ENCODE measurements at places on chromosomes 3 and 15.
A peak's percentile ranks its signal among the peaks of the same experiment; 100 is the strongest.

DNA sequence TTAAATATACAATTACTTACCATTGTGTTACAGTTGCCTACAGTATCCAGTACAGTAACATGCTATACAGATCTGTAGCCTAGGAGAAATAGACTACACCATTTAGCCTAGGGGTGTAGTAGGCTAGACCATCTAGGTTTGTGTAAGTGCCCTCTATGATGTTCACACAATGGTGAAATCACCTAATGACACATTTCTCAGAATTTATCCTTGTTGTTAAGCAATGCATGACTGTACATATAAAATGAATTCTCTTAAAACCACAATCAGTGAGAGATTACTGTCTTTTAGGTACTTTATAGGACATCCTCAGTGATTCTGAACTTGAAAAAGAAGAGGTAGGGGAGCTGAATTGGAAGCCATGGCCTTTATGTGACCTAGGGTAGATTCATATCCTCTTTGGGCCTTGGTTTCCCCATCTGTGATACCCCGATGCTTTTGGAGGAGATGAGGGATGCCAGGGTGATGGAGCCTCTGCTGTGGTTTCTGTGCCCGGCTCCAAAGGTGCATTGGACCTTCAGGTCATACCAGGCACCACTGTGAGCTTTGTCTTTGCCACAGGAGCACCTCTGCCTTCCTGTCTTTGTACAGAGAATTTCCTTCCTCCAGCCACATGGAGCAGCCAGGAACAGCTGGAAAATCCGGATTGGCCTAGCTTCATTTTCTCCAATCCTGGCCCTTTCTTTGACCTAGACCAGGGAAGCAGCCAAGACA lies 51.9 kb upstream of the FLNB start:
- DNase-seq = no peak

- DNase-seq = no peak
These were observed 28.3 kb upstream of the AP4E1 start for GRCh38 chr15:50880206-50880605.

- DNase-seq = no peak
These were observed 95.2 kb upstream of the PLCL2 start for GRCh38 chr3:16789344-16790120.

DNA sequence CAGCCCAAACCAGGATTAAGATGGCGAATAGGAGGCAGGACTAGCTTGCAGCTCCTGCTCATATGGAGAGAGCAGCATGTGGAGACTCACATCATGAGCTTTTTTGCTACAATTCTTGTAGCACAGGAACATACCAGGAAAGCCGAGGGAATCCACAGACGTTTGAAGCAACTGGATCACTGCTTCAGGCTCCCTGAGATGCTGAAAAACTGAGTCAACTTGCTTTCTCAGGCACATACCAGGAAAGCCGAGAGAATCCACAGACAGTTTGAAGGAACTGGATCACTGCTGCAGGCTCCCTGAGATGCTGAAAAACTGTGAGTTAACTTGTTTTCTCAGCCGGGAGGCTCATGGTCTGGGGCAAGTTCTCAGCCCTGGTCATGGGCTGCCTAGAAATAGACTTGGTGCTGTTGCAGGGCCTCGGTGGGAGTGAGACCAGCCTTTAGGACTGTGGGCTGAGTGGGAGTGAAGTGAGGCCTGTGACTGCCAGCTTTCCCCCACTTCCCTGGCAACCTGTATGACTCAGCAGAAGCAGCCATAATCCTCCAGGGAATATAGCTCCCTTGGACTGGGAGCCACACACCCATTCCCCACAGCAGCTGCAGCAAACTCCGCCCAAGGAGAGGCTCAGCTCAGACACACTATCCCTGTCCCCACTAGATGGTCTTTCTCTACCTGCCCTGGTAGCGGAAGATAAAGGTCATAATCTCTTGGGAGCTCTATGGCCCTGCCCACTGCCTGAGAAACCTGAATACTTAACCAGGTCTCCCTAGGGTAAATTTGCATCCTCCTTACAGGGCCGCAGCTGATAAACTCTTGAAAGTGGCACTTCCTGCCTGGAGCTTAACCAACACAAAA lies 51.9 kb upstream of the PFN2 start:
- no peak for DNase-seq

DNA sequence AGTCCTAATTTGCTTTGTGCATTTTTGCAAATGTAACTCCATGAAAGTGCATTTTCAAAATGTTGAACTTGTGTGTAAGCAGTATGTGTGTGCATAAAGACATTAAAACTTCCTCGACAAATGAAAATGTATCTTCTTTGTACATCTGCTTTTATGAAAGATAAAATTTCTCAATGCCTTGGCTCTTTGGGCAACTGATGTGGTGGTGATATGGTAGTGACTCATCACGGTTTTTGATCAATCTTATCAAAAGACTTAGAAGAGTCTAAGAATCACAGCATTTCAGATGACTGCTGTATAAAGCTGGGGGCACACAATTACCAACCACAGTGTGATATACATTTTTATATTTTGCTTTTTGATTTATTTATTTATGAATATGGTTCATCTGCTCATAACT lies 5.4 kb upstream of the MASP1 start:
- no peak for DNase-seq

- DNase-seq = no peak
These were observed 131.8 kb upstream of the TOPAZ1 start for GRCh38 chr3:44109771-44110361.

DNA sequence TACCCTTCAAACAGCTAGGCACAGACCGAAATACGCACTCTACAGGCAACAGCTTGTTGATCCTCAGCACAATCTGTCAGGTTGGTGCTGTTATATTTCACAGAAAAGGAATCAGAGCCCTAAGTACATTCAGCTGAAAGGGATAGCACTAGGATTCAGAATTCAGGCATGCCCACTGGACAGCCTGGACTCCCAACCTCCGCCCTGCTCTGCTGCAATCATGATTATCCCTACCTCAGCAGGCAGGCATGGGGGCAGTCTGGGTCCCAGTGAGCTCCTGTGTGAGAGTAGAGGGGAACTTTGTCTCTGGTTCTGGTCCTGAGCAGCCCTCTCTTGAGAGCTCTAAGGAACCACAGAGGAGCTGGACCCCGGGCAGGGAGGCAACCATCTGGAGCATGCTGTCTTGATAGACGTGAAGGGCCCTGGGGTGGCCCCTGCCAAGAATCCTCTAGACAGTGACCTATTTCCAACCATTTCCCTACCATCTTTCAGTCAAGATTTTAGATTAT lies 23.4 kb upstream of the NOX5 start:
- no peak for DNase-seq

GRCh38 chr3:181707980-181708379 lies 3.7 kb upstream of the SOX2 start:
- no peak for DNase-seq

- no peak for DNase-seq
These were observed 61.6 kb upstream of the STAC start for GRCh38 chr3:36318621-36319200.

DNA sequence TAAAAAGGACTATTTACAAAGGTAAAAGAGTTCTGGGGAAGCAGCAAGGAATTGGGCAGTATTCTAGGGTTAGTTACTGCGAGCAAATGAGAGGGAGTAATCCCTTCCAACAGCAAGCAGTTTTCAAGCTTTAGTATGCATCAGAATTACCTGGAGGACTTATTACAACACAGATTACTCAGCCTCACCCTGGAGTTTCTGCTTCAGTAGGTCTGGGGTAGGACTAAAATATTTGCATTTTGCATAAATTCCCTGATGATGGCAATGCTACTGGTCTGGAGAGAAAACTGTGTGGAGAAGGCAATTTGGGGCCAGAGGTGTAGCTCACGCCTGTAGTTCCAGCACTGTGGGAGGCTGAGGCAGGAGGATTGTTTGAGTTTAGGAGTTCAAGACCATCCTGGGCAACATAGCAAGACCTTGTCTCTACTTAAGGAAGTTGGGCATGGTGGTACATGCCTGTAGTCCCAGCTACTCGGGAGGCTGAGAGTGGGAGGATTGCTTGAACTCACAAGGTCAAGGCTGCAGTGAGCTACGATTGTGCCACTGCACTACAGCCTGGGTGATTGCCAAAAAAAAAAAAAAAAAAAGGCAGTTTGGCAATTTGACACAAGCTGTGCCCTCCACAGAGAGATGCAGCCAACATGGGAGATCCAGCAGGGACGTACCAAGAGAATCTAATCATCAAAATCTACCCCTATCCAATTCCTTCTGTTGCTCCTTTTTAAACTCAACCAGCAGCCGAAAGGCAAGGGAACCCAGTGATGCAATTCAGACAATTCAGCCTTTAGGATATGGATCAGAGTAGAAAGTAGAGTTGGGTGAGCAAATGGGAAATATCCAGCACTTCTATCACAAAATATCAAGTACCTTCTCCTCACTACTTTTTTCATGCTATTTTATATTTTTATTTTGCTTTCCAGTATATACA lies 27.1 kb upstream of the AP4E1 start:
- no peak for DNase-seq

GRCh38 chr3:157195965-157196364 lies 36.0 kb upstream of the CCNL1 start:
- no peak for DNase-seq

- no peak for DNase-seq
These were observed 136.9 kb upstream of the PRICKLE2 start for GRCh38 chr3:64361962-64362735.

DNA sequence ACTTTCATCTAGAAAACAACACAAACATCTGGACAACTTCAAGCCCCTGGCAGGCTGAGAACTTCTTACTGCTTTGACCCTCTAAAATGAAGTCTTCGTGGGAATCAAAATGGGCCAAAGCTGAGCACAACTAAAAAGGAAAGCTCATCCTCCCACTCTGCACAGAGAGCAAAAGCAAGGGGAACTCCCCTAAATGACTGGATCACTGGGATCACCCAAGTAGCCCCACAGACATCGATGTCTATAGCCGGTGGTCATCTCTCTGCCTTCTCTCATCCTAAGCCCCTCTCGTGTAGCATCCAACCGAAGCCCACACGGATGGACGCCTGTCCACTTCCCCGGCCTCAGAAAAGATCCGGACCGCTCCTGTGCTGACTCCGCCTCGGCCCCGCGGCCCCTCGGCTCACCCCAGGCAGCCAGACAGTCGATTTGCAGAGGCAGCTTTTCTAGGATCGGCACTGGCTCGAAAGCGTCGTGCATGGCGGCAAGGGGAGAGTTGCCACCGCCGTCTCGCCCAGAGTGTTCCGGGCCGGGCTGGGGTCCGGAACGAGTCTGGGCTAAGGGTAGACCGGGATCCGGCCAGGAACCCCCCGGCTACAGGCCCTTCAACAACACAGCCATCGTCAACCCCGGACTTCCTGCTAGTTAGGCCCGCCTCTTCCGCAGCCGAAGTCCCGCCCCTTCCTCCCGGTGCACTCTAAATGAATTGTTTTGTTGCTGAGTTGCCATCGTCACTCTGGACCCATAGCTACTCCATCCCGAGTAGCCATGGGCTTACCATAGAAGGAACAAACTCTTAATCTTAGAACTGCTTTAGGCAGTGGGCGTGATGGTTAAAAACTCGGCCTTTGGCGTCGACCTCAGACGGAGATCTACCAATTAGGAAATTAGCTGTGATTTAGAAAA lies at the start of gene VPS39:
Gene VPS39 (minus strand): TSS at position 631 of the 906 bp plus-strand sequence. CDS start 151 bp downstream, at position 480.
- peak; percentile 75 for DNase-seq

GRCh38 chr3:151579571-151580270 lies 118.9 kb upstream of the IGSF10 start:
- no peak for DNase-seq

DNA sequence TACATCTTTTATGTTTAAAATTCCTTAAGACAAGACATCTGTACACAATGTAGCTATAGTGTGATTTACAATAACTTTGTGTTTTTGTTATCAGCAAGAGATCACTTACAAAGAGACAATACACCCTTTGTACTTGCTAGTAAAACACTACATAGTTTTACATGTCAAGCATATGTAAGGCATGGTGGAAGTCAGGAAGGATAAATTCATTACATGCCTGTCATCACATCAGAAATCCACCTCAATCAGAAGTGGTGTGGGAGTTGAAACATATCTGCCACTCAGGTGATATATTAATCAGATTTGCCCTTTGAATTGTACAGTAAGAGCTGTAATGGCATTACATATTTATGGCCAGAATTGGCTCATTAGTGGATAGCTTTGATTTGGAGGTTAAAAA lies 95.5 kb downstream of the MBNL1 start:
- DNase-seq = no peak
